Activated T-helper 9 cell treated with anti-CD3 and anti-CD28 coated beads, Interleukin-2, amount 50 U/mL, for 16 hours (primary cell): ENCODE measurements at places on chromosomes 1 and 21.

DNA sequence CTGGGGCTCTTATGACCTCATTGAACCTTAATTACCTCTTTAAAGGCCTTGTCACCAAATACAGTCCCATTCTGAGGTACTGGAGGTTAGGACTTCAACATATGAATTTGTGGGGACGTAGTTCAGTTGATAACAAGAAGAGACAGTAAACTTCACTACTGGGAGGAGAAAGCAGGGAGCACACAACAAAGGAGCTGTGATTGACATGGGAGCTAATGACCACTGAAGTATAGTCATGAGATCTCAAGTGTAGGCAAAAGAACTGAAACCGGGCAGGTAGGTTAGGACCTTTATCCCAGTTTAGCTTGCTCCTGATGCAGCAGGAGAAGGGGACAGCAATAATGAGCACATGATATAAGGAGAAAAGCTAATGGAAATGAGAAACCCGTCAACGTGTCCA, 11.8 kb upstream of the MAB21L3 start:
- DNase-seq = no peak

DNA sequence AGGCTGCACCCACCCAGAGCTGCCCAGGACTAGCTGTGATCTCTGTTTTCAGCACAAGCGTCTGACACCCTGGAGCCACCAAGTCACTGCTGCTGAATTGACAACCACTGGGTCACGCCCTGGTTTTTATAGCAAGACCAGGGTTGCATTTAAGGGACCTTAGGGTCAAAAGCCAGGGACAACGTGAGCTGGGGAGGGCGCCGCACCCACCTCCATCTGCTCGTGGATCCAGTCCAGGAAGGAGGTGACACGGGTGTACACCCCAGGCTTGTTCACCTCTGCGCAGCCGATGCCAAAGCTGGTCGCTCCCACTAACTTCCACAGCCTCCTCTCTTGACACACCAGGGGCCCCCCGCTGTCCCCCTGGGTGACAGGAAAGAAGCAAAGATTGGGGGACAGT, 9.2 kb upstream of the TFF1 start:
- DNase-seq = no peak

GRCh38 chr1:230804396-230804795, 57.2 kb downstream of the CAPN9 start:
- DNase-seq = no peak

- no peak for DNase-seq
Measured at GRCh38 chr1:9324246-9325096, 31.8 kb downstream of the SPSB1 start.

- no peak for DNase-seq
Measured at GRCh38 chr1:26285366-26286063, 5.6 kb downstream of the SH3BGRL3 start.

DNA sequence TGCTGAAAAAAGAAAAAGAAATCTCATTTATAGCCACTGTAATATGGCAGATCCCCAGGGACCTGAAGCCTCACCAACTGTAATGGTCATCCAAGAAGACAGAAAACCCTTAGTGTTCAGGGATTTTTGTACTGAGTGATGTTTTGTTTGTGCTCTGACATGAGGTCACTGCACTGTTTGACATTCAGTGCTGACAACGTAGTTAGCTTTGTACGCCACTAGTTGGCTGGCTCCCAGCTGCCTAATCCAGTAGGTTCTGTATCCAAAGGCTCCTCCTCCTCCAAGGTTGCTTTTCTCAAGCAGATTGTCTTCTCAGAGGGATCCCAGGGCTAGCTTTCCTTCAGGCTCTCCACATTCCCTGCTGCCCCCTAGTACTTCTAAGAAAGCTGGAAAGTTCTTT, 9.5 kb upstream of the YRDC start:
- no peak for DNase-seq

- no peak for DNase-seq
Measured at GRCh38 chr1:245220381-245220985, 65.7 kb downstream of the KIF26B start.
